ENCODE measurements at places on chromosomes 1 and 21.
A peak's percentile ranks its signal among the peaks of the same experiment; 100 is the strongest.

GRCh38 chr1:113101588-113101987 is 28.6 kb downstream of the LRIG2 start:
- DNase-seq, result no peak

GRCh38 chr1:119667173-119667572 is 19.1 kb upstream of the ZNF697 start:
- no peak for DNase-seq

- peak; percentile 30 for DNase-seq
Observed at GRCh38 chr21:23887725-23888306, 1719.5 kb downstream of the MRPL39 start.

- no peak for DNase-seq
Observed at GRCh38 chr1:89939059-89939570, 55.8 kb upstream of the ZNF326 start.

GRCh38 chr21:33855190-33855589 is 60.4 kb downstream of the ATP5PO start:
- DNase-seq, result no peak

DNA sequence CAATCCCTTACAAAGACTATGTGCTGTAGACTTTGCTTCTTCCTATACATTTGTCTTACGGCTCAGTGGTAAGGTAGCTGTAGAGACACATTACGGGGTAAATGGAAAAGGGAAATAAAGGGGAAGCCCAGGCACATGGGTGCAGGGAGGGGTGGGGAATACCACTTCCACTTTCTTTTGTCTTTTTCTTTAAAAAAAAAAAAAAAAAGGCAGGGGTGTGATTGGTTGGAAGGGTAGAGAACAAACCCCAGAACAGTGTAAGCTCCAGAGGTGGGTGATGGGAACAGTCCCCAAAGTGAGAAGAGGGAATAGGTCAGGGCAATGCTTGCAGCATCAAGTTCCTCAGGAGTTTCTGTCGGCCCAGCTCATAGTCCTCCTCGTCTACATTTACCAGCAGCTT is 3.9 kb downstream of the NIT1 start:
- peak; percentile 76 for DNase-seq

DNA sequence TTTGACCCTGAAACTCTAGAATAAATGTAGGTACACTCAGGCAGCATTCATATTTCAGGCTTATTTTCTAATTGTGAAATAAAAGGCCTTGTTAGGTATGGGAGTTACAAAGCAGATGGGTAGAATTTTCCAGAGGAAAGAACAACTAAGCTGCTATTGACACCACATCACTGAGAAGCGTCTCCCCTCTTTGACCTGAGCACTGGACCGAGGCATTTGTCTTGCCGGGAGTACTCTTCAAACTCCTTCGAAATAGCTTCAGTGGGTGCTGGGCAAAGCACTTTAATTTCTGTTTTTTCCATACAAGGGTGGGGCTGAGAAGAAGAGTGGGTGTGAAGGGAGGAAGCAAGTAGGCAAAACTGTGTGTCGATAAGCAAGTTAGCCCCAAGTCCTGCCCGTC is 36.4 kb downstream of the ABCA4 start:
- no peak for DNase-seq

DNA sequence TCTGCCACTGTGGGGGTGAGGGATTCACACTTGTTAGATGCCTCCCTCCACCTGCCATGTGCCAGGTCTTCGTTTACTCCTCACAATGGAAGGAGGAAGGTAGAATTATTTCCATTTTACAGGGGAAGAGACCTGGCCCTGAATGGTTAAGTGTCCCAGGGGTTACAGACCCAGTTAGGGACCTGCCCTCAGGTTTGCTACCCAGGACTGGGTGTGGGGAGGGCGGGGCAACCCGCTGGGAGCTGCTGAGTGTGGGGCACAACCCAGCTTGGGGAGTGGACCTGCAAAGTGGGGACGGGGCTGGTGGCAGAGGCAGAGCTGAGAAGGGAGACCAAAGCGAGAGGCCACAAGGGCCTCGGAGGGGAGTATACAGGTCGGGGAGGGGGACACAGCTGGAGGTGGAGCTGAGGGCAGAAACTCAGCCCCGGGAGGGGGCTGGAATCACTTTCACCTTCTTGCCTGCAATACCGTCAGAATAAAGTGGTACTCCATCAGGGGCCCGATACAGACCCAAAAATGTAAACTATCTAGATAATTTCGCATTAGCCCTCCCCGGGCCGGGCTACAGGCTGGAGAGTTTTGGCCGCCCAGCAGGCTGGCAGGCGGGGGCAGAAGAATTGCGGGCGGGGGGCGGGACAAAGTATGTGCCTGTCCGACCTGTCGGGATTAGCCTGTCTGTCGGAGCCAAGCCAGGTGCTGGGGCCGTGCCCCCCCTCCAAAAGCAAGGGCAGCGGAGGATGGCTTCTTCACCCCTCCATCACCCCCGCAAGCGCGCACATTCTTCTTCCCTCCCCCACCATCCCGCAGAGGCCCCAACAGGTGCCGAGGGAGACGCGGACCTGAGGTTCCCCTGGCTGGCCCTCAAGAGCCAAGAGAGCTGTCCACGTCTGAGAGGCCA is 1.4 kb downstream of the RSPO1 start:
- DNase-seq, result no peak

GRCh38 chr1:110607536-110608230 is 1.5 kb upstream of the KCNA2 start:
- no peak for DNase-seq

DNA sequence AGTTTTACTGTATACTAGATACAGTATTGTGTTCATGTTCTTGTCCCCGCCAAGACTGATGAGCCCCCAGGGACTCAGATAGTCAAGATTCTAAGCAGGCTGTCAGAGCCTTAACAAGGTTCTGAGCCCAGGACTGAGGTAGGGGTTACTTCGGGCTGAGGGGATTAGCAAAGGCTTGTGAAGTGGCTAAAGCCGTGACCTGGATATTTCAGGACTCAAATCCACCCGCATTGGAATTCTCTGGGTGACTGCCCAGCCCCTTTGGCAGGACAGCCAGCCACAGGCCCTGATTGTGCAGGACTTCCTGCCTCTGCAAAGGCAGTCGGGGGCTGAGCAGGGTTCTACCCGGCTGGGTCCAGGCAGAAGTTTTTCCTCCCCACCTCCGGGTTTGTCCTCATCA is at the start of gene PLA2G5:
TSS of gene PLA2G5 (plus strand) at position 321 of the 400 bp plus-strand sequence. CDS start 14,637 bp downstream, outside the sequence.
- DNase-seq, result no peak

Measured in inflammatory macrophage treated with lipopolysaccharide for 4 hours (primary cell).